ENCODE measurements at places on chromosomes 16 and 17.

- DNase-seq, result no peak
These were observed 22.9 kb downstream of the ABR start for GRCh38 chr17:1156864-1157263.

GRCh38 chr17:31398381-31399311 is 7.2 kb downstream of the RAB11FIP4 start:
- no peak for DNase-seq

- no peak for DNase-seq
These were observed 7.7 kb downstream of the CORO6 start for GRCh38 chr17:29615048-29615385.

DNA sequence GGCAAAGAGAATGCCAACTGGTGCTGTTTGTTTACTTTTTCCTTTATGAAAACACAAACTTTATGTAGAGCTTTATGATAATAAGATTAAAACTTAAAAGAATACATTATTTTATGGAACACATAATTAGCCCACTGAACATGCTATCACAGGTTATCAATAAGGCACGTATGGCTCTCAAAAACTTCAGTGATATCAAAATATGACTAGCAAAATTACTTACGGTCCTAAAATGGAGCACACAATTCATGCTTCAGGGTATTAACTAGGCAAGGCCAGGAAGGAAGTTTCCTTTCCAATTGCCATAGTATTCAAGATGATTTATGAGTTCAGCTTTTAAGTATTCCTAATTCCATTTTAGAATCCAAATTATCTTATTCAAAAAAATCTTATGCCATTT is 3.6 kb downstream of the RNF43 start:
- no peak for DNase-seq

DNA sequence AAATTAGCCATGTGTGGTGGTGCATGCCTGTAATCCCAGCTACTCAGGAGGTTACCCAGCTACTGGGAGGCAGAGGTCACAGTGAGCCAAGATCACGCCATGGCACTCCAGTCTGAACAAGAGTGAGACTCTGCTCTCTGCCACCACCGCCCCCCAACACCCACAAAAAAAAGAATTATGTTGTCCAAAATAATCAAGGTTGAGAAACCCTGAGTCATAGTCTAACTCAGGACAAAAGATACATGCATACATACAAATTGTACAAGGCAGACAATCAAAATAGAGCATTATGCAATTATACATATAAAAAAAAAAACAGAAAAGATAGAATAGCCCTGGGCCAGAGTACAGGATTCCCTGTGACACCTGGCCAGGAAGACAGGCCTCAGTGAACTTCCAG is 6.6 kb upstream of the KPNB1 start:
- no peak for DNase-seq

DNA sequence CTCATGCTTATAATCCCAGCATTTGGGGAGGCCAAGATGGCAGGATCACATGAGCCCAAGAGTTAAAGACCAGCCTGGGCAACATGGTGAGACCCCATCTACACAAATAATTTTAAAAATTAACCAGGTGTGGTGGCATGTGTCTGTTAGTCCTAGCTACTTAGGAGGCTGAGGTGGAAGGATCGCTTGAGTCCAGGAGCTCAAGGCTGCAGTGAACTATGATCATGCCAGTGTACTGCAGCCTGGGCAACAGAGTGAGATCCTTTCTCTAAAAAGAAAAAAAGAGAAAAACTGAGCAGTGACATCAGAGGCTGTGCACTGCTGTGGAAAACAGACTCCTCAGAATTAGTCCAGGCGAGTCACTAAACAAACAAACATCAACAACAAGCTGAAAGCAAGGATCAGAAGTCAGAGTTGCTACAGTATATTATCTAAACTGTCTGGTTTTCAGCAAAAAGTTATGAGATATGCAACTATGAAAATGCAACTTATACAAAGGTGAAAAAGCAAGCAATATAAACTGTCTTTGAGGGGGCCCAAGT is 39.3 kb downstream of the CBFB start:
- DNase-seq, result no peak

DNA sequence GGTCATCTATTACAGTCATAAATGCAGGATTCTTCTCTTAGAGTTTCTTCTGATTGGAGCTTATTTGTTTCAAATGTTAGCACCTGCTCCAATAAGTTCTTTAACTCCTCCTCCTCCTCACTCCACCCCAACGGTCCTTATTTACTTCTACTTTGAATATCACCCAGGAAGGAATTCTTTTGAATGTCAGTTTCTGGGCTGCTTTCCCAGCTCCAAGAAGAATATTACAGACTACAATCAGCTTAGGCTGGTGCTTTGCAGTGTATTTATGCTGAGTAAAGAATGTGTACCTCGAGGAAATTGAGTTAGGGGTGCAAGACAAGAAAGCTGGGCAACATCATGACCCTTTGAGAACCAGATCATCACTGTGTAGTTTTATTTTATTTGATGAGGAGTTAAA is 30.8 kb downstream of the MAP3K3 start:
- DNase-seq, result no peak

DNA sequence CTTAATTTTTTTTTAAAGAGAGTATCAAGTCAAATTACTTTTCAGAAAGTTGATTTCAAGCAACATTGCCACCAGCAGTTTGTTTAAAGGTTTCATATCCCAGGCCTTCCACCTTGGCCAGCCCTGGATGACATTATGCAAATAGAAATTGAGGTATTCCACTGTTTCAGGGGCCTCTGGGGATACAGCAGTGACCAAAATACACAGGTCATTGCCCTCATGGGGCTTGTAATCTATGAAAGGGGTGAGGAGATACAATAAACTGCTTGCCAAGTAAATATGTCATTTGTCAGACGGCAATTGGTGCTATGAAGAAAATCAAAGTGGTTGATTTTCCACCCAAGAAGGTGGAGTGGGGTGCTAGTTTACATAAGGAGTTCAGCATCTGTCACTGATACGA is 37.8 kb upstream of the TMC5 start:
- no peak for DNase-seq

DNA sequence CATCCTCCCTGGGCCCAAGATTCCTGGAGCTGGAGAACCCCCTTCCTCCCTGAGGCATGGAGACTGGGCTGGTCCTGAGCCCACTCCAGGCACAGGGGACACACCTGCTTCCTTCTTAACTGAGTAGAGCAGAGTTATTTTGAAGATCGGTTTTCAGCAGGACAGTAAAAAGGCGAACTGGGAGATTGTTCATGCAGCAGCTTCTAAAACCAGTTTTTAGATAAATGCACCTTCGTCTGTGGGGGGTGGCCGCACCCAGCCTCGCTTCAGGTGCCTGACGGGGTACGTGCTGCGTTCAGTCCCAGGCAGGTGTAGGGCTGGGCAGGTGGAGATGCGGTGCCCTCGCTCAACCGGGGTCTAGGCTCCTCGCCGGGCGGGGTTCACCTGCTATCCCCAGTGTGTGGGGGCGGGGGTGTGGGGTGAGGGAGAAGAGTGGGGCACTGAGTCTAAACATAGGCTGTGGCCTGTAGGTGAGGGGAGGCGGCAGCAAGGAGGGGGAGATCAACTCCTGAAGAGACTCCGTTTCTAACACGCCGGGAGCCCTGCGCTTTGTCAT is 69.5 kb downstream of the JPH3 start:
- DNase-seq, result no peak

- DNase-seq, result no peak
These were observed 23.4 kb upstream of the ZFHX3 start for GRCh38 chr16:73071131-73071940.

DNA sequence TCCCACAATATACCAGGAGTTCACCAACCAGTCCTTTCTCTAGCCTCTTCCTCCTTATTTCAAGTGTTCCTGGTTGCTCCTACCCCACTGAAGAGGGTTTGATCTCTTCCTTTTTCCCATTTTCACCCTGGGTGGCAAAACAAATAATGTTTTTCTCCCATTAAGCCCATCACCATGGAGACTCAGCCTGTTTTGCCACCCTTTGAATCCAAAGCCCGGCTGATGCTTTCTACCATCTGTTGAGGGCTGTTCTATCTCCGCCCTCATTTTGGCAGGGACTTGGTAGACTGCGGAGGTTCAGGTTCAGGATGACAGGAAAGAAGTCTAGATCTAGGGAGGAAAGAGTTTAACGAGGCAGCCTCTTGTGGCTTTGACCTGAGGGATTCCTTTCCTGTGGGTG is 2.6 kb downstream of the DNAH2 start:
- no peak for DNase-seq

DNA sequence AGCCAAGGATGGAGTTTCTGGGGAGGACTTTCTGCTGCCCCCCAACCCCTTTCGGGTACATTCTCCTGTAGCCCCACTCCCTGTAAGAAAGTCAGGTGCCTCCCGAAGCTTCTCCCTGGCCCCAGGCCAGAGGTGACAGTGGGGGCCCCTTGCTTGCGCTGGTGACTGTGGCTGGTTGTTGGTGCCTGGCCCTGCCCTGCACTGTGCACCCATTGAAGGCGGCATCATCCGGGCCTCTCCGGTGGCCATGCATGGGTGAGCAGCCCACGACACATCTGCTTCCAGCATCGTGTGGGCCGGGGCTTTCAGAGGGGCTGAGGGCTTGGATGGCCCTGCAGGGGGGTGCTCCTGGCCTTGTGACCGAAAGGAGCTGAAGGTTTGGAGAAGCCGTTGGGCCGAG is 297.0 kb downstream of the SEC14L1 start:
- DNase-seq, result no peak

- DNase-seq, result no peak
These were observed 319.1 kb downstream of the TOX3 start for GRCh38 chr16:52227851-52228250.

DNA sequence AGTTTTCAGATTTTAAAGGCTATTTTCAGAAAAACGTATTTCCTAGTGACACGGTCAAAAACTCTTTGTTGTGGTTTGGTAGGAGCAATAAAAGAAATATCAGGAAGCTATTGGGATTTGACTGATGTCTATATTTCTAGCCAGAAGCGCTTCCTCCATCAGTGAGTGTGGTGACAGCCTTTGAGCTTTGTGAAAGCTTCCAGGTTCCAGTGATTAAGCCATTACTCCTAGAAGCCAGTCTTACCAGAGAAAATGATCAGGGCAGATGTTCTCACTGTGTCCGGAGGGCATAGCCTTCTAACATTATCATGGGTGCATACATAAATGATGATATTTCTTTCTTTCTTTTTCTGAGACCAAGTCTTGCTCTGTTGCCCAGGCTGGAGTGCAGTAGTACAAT is 39.6 kb downstream of the MAP2K6 start:
- DNase-seq, result no peak

DNA sequence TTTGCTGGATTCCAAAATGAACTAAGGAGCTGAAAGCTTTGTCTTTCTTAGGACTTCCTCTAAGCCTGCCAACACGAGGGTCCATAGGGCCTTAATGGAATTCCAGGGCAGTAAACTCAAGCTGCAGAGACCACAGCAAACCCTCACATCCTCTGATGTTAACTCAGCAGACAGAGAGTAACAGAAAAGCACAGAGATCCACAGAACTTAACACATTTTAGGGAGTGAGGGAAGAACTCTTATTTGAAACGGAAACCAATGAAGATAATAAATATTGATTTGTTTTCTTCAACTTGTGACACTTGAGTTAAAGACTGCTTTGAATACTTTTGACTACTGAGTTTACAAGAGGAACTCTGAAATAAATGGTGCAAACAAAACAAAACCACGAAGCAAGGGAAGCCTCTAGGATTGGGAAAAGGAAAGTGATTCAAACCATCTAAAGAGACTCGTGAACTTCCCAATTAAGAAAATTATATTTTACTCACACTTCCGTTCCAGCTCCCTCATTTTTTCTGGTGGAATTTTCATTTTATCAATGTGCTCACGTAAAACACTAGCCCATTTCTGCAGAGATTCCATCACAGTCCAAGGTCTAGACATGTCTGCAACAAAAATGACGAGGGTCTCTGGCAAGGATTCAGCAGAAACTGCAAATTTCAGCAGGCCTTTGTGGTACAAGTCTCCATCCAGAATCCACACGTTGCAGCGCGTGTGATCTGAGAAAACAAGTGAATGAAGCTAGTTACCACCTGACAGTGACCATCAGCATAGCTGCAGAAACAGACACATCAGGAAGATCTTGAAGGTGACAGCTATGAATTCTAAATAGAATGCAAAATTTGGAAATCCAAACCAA is 9.2 kb downstream of the DYNC1LI2 start:
- DNase-seq, result no peak

Measured in stimulated activated CD8-positive, alpha-beta memory T cell treated with anti-CD3 and anti-CD28 coated beads, Interleukin-7, amount 100 ng/mL, for 1 hour (primary cell).